ENCODE measurements at places on chromosomes 1 and 21.

DNA sequence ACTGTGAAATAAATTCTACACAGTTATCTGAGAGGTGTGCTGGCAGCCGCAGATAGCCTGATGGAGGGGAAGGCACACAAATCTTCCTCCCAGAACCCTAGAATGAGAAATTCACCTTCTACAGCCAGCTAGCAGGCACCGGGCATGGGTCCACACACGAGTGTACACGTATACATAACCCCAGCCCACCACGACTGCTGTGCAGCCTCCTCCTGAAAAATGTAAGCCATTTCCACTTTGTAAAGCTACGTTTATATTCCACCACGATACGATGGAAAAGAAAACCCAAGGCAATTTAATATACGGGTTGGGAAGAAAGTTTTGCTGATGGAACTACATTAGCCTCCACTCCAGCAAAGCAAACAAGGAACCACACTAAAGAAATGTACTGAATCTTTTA is 1.8 kb downstream of the BTG3 start:
- no peak for DNase-seq

GRCh38 chr1:82586473-82586872 is 785.7 kb downstream of the ADGRL2 start:
- no peak for DNase-seq

DNA sequence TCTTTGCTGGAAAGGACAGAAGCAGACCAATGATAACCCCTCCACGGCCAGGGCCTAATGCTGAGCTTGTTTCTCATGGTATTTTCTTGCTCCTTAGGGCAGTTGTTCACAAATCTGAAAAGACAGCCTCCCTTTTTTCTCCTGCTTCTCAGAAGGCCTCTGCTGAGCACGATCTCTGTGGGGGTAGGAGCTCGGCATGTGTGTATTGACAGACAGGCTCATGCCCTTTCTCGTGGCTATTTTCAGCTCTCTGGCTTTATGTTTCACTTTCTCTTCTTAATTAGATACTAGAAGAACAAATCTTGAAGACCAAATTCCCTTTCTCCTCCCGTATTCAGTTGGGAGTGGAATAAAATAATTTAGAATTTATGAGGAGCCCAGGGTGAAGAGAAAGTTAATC is 768 bp upstream of the RIIAD1 start:
- DNase-seq: no peak

DNA sequence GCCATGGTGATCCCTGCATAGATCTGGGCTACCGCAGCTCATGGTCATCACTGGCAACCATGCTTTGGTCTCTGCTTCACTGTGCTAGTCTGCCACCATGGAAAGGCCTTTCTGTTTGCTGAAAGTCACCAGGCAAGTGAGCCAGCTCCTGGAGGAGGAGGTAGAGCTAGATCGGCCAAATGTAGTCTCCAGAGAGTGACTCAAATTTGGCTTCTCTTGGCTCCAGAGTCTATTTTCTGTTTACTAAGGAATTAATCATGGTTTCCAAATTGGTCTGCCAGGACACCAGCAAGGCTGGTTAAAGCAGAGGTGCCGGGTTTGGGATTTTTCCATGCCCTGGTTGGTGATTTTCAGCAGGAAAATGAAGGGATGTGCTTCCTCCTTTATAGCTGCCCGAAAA is 52.7 kb upstream of the IVNS1ABP start:
- no peak for DNase-seq

DNA sequence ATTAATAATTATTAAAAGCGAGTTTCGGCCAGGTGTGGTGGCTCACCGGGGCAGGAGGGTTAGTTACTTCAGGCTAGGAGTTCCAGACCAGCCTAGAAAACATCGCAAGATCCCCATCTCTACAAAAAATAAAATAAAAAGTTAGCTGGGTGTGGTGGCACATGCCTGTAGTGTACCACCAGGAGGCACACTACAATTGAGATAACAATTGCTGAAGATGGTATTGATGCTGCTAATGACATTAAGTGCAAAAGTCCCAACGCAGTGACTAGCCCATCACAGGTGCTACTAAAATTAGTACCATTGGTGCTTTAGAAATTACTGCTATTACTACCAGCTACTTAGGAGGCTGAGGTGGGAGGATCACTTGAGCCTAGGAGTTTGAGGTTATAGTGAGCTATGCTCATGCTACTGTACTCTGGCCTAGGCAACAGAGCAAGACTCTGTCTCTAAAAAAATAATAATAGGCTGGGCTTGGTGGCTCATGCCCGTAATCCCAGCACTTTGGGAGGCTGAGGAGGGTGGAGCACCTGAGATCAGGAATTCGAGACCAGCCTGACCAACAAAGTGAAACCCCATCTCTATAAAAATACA is 156.6 kb downstream of the GREM2 start:
- no peak for DNase-seq

DNA sequence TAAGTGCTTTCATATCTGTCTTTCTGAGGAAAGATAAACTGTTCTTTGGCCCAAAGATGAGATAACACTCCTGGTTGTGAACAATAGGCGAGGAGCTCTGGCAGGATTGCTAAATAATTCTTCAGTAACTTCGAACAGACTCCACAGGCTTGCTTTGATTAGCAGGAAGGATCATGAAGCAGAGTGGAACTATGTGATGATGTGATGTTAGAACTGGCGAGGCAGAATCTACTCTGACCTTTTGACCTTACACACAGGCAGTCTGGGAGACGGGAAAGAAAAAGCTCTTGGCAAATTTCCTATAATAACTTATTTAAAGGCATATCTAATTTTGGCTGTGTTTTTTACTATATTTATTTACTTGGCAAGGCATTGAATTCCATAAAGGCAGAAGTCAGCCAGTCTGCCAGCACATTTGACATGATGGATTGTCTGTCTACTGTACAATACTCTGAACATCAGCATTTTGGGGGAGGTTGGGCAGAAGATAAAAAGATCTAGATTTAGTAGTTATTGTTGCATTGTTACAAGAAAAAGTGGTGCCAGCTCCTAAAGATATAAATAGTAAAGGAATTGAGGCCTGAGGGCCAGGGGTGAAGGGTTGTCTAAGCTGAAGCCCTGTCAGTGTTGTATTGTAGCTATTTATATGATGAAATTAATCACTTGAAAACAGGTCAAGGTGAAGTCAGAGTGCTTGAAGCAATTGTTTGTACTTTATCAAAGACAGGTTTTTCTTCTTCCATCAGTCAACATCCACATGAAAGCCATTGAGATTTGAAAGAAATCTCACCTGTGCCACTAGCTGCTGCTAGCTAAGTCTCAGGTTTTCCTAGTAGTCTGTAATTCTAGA is 708.8 kb downstream of the LTN1 start:
- DNase-seq: no peak

GRCh38 chr1:12618965-12619791 is 1.2 kb upstream of the DHRS3 start:
- peak; percentile 15 for DNase-seq

GRCh38 chr1:217563179-217563578 is 67.7 kb downstream of the GPATCH2 start:
- DNase-seq: no peak

- no peak for DNase-seq
Measured at GRCh38 chr21:21973806-21974205, 975.6 kb downstream of the NCAM2 start.

- DNase-seq: no peak
Measured at GRCh38 chr1:178143730-178144690, 50.1 kb downstream of the RASAL2 start.

GRCh38 chr1:8889103-8889846 is 10.8 kb upstream of the ENO1 start:
- no peak for DNase-seq

DNA sequence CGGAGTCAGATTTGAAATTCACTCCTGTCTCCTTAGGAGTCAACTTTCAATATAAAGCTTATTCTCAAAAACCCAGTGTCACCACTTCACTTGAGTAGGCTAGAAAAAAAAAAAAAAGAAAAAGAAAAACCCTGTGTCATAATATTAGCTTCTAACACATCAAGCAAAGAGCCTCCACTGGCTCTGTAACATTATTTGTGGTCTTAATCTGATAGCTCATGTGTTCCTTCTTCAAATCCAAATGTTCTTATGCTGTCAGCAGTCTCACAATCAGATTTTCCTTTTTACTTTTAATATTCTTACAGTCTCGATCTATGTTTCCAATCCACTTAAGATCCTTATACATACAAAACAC is 26.1 kb upstream of the PSMG1 start:
- DNase-seq: no peak

- no peak for DNase-seq
Measured at GRCh38 chr1:89715677-89716076, 82.8 kb downstream of the LRRC8C start.

- no peak for DNase-seq
Measured at GRCh38 chr1:53076165-53076564, 14.2 kb downstream of the PODN start.

- DNase-seq: no peak
Measured at GRCh38 chr1:20358761-20359263, 68.1 kb downstream of the VWA5B1 start.

DNA sequence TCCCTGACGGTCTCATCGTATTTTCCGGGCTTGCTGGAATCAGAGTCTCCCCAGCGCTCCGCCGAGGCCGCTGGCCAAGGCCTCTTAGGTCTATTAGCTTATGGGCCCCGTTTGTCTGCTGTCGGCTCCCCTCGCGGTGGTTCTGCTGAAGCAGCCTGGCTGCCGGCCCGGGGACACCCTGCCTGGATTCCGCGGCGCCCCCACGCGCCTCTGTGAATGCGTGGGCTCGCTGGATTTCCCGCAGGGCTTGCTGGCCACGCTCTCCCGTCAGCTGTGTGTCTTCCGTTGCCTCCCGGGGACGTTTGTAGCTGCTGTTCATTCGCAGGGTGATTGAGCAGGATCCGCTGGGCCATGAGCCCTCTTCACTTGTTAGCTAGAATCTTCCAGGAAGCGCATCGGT is 8.4 kb downstream of the LRRC3 start:
- DNase-seq: no peak

GRCh38 chr1:191905781-191906180 is 252.5 kb upstream of the RGS18 start:
- no peak for DNase-seq

DNA sequence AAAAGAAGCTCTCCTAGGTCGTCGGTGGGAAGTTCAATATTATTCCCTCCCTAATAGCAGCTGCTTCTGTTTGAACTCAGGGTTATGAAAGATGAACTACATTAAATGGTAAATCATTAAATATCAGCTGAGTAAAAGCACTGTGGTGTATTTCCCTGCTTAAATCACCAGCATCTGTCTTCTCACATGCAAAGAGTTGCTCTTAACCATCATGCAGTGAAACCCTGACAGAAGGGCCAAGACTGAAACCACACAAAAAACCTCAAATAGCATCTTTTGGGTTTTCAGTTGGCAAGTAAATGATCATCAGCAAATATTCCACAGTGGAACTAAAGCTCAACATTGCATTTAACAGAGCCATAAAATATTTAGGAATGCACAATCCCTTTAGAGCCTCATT is 380.0 kb upstream of the ADGRL2 start:
- no peak for DNase-seq

- no peak for DNase-seq
Measured at GRCh38 chr1:247111700-247112478, 7.7 kb upstream of the ZNF669 start.

GRCh38 chr1:226960944-226961765 is 21.1 kb downstream of the COQ8A start:
- DNase-seq: no peak

- no peak for DNase-seq
Measured at GRCh38 chr1:12614402-12615158, 3.4 kb downstream of the DHRS3 start.

DNA sequence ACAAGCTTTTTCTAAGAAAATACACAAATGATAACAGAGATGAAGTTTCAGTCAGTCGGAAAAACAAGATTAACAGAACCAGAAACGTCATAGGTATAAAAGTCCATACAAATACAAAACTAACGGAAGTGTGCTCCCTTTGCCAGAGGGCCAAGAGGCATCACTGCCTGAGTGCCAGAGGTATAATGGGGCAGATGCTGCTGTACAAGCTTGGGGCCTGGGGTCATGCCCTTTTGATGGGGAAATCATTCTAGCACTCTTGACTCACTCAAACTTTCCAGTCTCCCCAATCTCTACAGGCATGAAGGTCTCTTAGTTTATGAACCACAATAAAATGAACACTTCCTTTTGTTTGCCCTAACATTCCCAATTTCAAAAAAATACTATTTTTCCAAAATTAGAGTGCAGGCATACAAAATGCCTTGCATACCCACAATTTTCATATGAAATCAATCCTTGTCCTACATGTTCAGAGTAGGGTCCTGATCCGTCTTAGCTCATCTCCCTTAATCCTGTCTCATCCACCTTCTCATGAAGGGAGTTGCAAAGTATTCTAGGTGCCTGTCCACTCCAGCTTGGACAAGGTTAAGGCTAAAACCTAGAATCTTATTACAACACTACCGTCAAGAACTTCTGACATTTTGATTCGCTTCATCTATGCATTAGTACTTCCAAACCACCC is 1.5 kb downstream of the RPL22 start:
- no peak for DNase-seq

DNA sequence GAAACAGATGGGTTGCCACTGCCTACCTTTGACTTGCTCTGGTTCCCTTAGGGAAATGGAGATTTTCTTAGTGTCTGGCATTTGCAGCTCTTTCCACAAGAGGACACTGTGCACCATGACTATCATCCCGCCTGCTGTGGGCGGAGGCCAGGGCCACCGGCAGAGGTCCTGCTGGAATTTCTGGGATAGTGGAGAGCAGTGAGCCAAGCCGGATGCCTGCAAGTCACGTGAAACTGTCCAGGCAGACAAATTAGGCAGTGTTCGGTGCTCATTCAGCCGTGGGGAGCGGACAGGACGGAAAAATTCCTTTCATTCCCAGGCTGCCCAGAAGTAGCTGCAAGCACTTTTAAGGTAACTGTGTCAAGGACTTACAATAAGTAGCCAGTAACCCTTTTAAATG is 43.4 kb downstream of the IGSF5 start:
- no peak for DNase-seq

DNA sequence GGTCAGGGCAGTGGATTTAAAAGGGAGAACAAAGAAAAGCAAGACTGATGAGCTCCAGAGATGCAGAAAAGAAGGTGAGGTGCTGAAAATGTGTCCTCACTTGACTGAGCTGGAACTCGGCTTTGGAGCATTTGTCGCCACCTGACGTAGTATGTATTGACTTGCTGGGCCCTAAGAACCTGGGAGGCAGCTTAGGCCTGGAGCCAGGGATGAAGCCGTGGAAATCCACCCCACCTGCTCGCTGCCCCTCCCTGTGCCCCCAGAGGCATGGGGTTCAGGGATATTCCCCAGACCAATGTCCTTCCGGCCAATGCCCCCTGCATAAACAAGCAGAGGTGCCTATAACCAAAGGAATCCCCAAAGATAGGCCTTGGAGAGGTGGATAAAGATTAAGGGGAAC is 14.3 kb downstream of the MRAP start:
- DNase-seq: no peak

GRCh38 chr1:119006406-119007279 is 18.5 kb upstream of the TBX15 start:
- DNase-seq: no peak
